ENCODE measurements at places on chromosomes 11 and 22. TPM values are rescaled to one million over a fixed set of nuclear protein-coding genes. Genes with fewer than 3 reads are reported as not detected.

DNA sequence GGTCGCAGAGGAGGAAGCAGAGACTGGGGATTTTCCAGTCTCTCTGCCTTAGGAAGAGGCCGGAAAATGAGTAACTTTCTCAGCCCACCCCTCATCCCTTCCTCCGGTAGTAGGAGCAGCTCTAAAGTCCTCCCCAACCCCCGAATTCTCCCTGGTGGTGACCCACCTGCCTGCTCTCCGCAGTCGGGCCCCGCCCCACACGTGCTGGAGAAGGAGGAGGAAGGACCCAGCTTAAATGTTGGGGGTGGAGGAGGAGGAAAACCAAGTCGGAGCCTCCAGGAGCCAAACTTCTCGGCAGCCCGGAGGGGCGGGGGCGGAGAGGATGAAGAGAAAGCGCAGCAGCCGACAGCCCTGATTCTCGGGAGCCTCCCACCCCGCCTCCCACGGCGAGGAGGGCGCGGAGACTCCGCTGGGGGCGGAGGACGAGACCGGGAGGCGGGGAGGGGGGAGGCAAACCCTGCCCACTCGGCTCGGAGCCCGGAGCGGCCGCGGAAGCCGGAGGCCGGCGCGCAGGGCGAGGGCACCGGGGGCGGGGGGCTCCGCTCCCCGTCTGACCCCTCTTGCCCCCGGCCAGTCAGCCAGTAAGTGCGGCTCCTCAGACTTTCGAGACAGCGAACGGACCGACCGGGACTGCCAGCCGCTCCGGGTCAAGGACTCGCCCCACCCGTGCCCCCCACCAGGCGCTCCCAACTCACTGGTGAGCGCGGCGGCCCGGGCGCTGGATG lies at the start of gene TPBGL:
TPBGL (plus strand) TSS at position 464 of the 725 bp plus-strand sequence. CDS start 276 bp downstream, outside the sequence.
- DNase-seq = no peak

GRCh38 chr11:70677232-70677916 lies 279.0 kb downstream of the CTTN start:
- no peak for DNase-seq

- DNase-seq = no peak
Observed at GRCh38 chr22:26082866-26083265, 86.4 kb upstream of the SEZ6L start.

DNA sequence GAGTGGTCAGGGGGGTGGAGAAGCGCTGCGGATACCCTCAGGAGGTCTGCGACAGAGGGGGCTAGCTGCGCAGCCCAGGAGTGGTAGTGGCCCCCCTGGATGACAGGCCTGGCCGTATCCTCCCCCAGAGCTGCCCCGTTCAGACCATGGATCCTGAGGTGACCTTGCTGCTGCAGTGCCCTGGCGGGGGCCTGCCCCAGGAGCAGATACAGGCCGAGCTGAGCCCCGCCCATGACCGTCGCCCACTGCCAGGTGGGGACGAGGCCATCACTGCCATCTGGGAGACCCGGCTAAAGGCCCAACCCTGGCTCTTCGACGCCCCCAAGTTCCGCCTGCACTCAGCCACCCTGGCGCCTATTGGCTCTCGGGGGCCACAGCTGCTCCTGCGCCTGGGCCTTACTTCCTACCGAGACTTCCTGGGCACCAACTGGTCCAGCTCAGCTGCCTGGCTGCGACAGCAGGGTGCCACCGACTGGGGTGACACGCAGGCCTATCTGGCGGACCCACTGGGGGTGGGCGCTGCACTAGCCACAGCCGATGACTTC lies 505 bp downstream of the NUDT22 start:
- DNase-seq = no peak

- DNase-seq = no peak
Observed at GRCh38 chr11:92050305-92050704, 174.3 kb upstream of the FAT3 start.

DNA sequence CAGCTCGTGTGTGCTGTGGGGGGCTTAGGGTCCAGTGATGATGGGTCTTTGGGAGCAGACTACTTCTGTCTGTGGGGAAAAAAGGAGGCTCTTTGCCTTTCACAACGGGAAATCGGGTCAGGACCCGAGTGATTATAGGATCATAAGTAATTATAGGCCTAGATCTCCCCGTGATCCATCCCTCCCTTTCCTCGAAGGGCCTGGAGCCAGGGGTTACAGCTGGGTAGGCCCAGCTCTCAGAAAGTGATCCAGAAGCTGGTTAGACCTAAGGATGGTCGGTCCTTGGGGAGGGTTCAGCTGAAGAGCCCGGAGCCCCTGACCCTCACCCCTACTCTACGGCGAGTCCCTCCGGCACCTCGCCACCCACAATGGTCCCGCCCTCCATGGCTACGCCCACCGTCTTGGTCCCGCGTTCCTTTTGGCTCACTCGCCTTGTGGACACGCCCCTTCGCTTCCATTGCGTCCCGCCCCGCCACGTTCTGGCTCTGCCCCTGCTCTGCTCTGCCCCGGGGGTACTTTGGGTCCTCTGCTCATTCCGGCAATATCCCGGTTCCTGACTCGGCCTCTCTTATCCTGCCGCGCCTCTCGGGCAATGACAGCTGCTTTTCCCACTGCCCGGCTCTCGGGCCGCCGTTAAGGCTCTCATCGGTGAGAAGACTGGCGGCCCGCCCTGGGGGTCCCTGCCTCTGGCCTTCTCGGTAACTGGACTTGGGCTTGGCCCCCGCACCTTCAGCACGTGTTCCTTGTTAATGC lies 5.0 kb downstream of the IGSF22 start:
- peak; percentile 79 for DNase-seq

DNA sequence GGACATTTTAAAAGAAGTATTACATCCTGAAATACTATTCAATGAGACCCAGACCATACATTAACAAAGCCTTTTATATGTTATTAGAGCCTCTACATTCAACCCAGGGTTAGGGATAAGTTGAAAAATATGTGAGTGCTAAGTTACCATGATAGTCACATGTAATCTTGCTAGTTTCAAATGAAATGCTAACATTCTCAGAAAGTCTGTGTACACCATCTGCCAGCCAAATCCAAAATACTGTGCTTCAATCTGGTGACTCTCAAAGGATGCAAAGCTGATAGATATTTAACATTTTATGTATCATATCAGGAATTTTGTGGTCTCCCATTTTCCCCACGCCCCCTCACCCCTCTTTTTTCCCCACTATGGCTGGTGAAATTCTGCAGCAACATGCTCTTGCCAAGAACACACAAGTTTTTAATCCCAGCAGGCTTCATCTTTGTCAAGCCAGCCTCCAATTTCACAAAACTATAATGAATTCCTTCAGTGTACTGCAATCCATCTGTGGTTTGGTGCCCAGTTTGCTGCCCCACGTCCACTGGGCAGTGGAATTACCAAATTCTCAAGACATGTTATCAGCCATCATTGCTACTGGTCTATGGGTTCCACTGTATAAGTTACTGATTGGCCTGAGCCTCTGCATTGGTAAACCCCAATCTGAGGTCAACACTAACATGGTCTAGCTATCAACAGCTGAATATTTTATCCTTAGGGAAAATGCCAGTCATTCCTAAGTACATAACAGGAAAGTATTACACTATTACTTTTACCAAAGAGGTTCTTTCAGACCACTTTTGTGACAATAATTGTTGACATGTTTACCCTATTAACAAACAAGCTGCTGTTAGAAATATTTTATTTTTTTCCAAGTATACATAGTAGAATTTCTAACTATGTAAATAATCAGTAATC lies 1.5 kb upstream of the PICALM start:
- no peak for DNase-seq

- DNase-seq = no peak
Observed at GRCh38 chr11:79406376-79406775, 34.5 kb downstream of the TENM4 start.

DNA sequence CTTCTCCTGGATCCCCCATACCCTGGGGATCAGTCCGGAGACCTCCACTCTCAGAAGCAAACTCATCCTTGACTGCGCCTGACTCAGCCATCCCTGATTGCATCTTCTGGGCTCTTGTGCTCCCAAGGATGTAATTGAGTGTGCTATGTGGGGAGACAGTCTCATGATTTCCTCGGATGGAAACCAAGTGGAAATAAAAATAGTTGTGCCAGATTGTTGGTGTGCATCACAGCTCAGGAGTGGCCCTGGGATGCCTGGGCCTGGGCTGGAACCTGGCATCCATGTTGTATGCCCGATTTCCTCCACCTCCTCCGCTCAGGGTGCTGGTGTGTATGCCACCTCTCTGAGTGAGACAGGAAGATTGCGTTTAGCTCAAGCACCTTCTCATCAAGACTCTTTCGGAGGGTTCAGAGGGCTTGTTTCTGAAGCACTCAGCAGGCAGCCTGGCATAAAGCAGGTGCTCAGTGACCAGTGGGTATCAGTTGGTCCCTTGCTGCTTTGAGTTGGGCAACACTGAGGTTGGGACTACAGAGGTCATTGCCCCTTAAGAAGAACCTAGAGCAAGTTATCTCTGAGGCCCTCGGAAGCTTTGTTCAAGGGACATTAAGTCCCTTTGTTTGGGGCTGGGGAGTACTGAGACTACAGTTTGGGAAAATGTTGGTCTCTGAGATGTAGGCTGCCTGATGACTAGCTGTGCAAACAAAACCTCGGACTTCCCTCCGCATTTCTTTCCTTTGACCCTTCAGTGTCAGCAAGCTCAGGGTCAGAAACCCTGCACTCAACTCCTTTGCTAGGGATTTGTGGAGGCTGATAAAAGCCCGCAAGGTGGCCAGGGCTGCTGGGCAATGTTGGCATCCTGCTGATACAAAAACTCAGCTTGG lies 24.8 kb upstream of the MICAL2 start:
- DNase-seq = no peak

TRIM48 gene
- not detected for total RNA-seq

DCDC1 gene
- total RNA-seq = 54.1 TPM

SLC22A9 gene
- total RNA-seq = not detected

SMCO4 gene
- 11.3 TPM for total RNA-seq

OR52I2 gene
- not detected for total RNA-seq

Measured in cerebellum (tissue), 4 donors.